Stimulated activated CD4-positive, alpha-beta T cell treated with anti-CD3 and anti-CD28 coated beads, TNF-alpha, amount 100 ng/mL, for 24 hours (primary cell): ENCODE measurements at places on chromosomes 6 and 20.
A peak's percentile ranks its signal among the peaks of the same experiment; 100 is the strongest.

DNA sequence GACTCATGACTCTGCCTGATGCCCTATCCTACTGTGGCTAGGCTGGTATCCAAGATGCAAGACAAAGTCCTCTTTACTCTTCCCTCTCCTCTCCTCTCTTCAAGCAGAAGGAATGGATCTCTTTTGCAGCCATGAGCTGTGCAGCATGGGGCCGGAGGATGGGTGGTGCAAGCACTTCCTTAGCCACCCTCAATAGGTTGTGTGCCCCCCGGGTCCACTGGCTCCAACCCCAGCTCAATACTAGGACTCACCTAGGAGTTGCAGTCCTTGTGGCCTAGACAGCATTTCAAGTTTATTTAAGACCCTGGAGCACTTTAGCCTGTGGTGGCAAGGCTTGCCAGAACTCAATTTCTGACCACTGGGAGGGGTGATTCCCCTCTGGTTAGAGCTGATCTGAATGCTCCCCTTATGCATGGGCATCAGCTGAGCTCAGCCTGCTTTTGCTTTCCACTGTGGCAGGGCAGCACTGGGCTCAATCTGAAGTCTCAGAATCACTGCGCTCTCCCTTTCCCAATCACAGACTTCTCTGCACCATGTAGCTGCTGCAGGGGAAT is 29.0 kb upstream of the GRM4 start:
- DNase-seq = no peak

DNA sequence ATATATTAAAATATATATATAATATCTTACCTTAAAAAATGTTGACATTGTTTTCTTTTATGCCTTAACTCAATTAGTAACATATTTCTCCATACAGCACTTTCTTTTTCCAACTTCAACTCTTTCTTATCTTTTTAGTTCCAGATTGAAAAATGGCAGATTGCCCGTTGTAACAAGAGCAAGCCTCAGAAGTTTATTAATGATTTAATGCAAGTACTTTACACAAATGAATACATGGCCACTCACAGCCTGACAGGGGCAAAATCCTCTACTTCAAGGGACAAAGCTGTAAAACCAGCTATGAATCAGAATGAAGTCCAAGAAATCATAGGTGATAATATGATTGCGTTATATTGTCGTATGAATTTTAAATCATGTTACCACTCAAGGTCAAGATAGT is 29.4 kb upstream of the KIAA1586 start:
- no peak for DNase-seq

DNA sequence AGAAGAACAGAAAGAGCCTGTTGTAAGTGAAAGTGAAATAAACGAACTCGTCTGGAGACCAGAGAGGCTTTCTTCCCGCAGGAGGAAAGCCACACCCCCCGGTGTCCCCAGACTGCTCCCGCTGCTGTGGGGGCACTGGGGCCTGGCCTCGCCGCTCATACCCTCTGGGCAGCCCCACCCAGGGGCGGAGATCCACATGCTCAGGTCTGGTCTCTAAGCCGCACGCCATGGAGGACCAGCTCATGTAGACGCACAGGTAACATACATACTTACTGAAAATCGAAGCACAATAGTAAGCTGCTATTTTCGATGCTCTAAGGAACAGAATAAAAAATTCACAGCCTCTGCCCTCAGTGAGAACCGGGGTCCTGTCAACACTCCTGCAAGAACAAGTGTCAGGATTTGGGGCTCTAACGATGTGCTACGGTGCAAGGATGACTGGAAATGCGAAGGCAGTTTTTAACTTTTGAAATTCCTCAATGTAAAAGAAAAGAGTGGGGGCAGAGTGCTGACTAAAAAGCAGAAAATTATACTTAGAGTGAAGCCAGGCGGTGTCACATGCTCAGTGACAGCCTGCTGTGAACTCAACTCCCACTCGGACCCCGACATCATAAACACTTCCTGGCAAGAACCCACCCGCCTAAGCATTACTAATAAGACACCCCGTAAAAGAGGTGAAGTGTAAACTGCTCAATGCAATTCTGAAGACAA is 110.5 kb downstream of the IRF4 start:
- peak; percentile 74 for DNase-seq

GRCh38 chr6:162151021-162151665 is 576.4 kb downstream of the PRKN start:
- no peak for DNase-seq

DNA sequence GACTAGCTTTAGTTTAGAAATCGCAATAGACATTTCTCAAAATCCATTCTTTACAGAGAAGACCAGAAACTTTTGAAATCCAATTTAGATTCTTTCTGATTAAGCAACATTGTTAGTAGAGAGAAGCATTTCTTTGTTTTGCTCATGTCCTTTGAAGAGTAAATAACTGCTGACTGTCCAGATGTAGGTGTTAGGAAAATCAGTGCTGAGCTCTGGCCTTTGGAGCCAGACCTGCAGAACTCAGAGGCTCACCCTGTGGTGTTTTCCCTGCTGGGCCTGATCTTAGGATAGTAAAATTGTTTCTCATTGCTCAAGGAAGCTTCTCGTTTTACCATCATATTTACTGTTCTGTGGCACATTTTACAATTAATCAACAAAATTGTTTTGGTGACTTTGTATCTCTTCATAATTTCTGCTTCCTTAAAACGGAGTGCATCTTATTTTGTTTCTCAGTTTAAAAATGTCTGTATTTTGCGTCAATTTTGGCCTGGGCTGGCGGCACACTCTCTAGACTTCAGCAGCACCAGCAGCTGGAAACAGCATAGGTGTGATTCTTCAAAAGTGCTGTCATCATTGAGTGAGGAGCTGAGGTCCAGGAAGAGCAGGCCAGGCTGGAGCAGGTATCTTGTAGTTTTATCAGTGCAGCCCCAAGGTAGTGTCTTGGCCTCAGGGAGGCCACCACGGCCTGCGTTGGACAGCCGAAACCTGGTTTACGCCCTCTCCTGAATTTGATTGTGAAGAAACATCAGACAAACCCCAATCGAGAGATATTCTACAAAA is 8.3 kb upstream of the ZDHHC14 start:
- no peak for DNase-seq

- DNase-seq = no peak
Observed at GRCh38 chr6:33391922-33392594, 435 bp downstream of the KIFC1 start.

DNA sequence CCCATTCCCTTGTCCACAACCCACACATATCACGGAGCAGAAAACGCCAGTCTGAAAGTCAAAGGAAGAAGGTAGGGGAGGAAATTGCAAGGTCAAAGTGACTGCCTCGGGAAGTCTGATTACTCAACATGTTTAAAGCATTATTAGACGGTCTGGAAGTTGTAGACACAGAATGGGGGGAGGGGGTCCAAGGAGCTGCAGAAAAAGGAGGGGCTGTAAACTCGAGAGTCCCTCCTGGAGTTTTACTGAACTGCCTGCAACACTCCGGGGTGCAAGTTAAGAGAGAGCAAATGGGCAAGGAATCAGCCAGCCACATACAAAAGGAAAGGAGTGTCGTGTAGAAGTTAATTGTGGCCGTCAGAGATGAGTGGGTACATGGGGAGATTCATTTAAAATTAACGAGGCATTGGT is 417.7 kb upstream of the JARID2 start:
- DNase-seq = no peak

DNA sequence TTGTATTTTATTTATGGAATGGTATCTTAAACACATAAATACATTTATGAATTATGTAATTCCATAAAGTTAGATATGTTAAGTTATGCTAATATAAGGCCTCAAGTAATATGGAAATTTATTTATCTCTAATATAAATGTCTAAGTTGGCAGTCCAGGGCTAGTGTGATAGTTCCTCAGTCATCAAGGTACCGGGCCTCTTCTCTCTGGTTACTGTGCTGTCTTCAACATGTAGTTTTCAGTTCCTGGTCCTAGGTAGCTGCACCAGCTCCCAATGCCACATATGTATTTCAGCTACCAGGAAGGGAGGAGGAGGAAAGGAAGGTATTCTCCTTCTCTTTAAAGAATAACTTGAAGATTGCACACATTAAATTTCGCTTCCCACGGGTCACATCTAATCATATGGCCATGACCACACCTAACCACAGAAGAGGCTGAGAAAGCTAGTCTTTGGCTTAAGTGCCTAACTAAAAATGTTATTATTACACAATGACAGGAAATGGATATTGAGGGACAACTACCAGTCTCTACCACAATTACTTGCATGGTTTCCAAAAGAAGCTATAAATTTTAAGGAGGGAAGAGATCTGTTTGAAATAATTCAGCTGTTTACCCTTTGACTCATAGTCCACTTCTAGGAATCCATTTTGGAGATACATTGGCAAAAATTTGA is 68.6 kb downstream of the BCKDHB start:
- DNase-seq = no peak

GRCh38 chr20:17558154-17558940 is 11.5 kb upstream of the DSTN start:
- DNase-seq = peak; percentile 26

- DNase-seq = no peak
Observed at GRCh38 chr20:43667341-43668132, 623 bp downstream of the MYBL2 start.

GRCh38 chr6:130320908-130321307 is 44.9 kb upstream of the TMEM200A start:
- no peak for DNase-seq

- no peak for DNase-seq
Observed at GRCh38 chr20:33165416-33166055, 2.4 kb upstream of the BPIFA2 start.

DNA sequence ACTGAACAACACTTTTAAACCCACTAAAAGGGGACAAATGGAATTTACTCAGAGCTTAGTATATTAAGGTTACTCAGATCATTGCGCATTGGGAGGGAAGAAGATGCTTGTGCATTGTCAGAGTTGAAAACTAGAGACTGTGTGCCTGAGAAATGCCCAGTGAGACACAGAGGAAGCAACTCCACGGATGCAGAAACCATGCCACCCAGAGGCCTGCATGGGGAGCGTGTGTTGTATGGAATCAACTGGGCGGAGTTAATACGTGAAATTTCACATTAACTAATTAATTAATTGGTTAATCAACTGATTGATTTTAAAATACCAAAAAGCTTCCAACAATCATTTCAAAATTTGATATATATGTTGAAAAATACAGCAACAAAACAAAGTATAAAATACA is 391.6 kb downstream of the PLCB1 start:
- no peak for DNase-seq

DNA sequence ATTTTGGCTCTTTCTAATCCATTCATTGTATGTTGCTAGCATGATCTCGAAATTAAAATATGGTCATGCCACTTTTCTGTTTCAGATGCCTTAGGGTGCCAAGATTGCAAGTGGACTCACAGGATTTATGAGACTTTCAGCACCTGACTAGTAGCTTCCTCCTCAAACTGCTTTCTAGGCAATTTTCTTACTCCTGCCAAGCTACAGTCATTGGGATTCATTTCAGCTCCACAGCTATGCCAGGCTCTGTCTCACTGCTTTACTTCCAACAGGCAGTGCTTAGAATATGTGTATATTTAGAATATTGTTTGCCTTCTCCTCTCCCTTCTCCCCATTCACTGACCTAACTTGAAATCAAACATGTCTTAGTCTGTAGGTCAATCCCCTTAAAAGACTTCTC is 681.4 kb downstream of the TENT5A start:
- DNase-seq = no peak

DNA sequence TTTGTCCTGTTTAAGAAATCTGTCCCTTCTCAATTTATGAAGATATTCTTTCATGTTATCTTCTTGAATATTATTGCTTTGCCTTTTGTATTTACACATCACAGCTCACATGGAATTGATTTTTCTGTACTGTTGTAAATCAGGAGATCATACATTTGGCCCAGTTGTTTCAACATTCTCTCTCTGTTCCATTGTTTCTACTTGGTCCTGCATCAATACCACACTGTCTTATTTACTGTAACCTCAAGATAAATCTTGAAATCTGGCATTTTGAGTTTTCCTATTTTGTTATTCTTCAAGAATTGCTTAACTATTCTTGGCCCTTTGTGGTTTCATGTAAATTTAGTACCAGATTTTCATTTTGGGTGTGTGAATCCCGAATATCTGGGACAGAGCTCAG is 121.7 kb upstream of the CCN2 start:
- DNase-seq = no peak

- no peak for DNase-seq
Observed at GRCh38 chr20:23868321-23868720, 11.2 kb downstream of the CST5 start.

- no peak for DNase-seq
Observed at GRCh38 chr6:31395832-31396231, 7.6 kb upstream of the MICA start.
